AG09309 (cell line): ENCODE measurements at places on chromosomes 7 and 10.

DNA sequence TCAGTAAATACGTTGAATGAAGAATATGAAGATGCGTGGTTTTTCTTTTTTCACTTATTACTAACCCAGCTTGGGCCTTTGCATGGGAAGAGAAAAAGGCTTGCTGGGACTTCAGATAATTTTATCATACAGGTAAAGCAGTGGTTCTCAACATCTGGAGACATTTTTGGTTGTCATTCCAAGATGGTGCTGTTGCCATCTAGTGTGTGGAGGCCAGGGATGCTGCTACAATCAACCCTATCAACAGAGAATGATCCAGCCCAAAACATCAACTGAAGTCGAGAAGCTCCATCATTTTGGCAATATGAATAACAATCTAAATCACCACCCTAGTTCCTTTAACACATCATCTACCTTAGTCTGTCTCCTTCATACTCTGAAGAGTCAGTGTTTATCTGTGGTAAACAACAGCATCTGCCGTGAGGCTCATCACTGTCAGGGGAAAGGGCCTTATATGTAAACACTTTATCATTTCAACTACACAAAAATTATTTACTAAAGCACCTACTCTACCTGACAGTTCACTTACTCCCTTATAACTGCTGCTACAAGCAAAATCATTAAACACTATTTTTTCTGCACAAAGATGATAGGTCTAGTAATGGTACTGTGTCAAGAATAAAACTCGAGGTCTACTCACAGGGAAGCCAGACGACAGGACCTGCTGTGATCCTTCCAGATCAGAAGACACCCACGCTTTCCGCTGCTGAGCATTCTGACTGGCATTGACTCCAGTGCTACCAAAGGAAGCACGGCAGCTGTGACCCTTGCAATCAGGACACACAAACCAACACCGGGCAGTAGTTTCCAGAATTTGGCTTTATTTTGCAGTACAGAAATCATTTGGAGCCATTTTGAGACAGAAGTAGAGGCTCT is 48.6 kb downstream of the GDI2 start:
- no peak for DNase-seq

GRCh38 chr10:22047812-22048211 is 44.3 kb upstream of the DNAJC1 start:
- DNase-seq = no peak

- no peak for DNase-seq
Observed at GRCh38 chr10:79400146-79401004, 45.0 kb downstream of the ZCCHC24 start.

DNA sequence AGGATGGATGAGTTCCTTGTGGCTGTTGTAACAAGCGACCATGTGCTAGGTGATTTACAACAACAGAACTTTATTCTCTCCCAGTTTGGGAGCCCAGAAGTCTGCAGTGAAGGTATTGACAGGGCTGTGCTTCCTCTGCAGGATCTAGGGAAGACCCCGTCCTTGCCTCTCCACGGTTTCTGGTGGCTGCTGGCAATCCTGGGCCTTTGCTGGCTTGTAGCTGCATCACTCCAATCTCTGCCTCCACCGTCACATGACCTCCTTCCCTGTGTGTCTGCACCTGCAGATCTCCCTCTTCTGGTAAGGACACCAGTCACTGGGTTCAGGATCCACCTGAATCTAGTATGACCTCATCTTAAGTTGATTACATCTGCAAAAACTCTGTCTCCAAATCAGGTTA is 115.6 kb downstream of the GLRX3 start:
- DNase-seq = no peak

- DNase-seq = no peak
Observed at GRCh38 chr7:38066391-38066790, 111.7 kb upstream of the STARD3NL start.

DNA sequence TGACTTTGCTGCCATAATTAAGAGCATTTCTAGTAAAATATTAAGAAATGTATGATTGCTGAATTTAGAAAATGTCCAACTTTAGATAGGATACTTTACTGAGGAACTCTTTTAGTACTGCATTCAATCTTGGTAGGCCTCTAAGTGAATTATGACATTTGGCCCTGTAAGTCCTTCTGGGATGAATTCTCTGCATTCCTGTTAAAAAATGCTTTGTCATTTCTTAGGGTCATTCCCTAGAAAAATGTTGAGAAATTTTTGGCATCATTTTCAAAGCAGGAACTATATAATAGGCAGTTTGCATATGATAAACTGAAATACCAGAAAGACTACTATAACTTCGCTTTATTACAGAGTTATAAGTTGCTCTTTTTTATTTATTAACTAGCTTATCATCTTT is 69.3 kb upstream of the PRR15 start:
- DNase-seq = peak; percentile 33

DNA sequence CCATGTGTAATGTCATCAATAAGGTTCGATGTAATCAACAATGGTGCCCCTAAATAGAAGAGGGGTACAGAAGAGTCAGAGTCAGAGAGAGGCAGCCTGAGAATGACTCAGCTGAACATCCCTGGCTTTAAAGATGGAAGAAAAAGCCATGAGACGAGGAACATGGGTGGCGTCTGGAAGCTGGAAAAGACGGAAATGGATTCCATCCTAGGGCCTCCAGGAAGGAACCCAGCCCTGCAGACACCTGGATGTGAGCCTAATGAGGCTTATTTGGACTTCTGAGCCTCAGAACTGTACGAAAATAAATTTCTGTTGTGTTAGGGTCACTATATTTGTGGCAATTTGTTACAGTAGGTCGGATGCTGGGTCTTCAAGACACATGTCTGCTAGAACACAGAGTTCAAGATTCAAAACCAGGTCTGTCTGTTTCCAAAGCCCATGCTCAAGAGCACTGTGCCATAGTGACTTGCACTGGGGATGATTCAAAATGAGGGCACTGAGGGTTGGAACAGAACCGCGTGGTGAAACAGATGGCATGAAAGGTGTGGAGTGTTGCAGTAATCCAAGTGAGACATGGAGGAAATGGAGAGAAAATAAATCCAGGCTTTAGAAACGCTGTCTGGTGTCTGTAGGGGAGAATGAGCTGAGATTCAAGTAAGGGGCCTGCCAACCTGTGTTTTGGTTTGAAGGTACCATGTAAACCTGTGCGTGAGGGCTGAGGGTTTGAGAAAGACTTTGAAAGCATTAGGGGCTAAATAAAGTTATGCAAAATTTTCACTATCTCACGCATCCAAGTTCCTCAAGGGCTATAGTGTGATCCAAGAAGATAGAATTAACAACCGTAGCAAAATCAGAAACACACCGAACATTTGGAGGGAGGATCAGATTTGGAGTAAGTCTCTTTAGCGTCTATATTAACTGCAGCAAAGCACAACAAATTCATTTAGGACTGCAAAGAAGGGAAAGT is 849.1 kb upstream of the AUTS2 start:
- no peak for DNase-seq

DNA sequence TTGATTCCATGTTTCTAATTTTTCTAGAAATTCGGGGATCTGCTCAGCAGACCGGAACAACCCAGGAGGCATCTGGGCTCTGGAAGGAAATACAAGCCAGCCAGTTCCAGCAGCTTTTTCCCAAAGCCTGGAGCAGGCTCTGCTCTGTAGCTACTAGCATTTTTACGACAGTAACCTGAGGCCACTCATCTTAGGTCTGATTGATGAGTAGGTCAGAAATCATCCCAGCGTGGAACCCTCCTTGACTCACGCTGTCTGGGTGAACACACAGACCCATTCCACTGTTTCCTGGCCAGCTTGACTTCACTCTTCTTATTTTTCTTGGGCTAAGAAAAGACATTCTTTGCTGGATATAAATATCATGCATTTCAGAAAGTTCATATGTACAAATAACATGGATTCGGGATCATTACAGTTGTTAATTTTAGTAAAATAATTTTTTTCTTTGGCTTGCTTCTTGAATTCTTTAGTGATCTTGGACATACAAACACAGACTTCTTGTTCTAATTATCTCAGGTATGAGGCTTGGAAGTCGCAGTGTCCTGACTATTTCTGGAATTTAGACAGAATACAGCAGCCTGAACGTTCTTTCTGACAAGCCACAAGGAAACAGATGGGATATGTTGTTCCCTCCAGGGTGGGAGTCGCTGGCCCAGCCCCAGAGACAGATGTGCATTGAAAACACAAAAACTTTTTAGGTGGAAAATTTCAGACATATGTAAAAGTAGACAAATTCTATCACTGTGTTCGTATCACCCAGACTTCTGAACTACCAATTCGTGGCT is 54.6 kb upstream of the PITRM1 start:
- DNase-seq = peak; percentile 61

- DNase-seq = no peak
Observed at GRCh38 chr7:155344270-155344617, 46.6 kb downstream of the INSIG1 start.

DNA sequence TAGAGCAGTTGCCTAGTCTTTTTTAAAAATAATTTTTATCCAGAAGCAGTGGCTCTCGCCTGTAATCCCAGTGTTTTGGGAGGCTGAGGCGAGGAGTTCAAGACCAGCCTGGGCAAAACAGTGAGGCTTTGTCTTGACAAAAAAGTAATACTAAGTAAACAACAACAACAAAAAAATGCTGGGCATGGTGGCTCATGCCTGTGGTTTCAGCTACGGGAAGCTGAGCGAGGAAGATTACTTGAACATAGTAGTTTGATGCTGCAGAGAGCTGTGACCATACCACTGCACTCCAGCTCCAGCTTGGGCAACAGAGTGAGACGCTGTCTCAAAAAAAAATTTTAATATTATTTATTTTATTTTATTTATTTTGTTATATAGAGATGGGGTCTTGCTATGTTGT is 31.3 kb upstream of the TPST1 start:
- no peak for DNase-seq

DNA sequence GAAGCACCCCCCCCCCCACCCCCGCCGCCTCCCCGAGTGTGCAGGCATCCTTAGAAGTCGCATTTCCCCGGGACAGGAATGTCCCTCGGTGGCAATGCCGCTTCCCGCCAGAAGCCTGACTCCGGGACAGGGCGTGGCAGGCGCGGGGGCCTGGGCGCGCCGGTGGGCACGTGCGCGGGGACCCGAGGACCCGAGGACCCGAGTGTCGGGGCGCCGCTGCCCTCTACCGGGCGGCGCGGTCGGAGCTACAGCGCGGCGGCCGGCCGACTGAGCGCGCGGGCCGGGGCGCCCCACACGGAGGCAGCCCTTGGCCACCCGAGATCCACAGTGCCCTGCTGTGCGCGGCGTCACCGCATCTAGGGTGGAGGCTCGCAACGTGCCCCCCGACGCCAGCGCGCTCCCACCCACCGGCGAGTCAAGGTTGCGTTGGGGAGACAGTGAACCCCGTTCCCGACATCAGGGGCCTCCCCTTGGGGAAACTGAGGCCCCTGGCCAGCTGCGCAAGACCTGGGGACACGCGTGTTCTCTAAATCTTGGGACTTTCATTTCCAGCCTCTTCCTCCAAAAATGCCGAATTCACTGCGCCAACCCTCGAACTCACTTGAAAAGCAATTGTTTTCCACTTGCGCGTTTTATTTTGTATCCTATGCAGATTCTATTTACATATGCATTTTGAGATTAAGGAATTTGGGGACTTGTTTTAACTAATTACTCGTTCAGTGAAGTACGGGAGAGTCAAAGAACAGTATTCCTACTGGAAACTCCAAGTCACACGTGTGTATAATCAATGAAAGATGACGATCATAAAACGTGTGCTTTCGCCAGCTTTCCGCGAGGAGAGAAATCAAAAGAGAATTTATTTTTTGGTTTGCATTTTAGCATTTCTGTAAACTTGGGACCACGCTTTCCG is 3.1 kb upstream of the CUX1 start:
- no peak for DNase-seq

DNA sequence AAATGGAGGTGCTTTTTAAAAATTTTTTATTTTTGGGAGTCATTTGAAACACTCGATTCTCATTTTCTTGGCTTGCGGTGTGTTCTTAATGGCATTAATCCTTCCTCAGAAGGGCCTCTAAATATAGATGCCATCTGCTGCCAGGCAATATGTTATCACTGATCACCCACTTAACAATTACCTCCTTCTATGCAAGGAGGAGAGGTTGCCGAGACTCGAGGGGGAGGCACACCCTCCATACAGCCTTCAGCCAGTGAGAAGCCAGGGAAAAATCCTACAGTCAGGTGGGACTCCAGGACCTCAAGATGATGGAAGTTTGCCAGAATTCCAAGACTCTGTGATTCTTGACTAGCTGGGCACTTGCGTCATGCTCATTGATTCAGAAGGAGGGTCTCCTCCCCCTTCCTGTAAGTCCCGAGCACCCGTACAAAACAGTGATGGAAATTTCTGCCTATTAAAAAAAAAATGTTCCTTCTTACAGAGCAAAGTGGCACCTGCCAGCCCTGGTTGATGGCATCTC is 574.5 kb downstream of the TYW1 start:
- no peak for DNase-seq

GRCh38 chr10:110512461-110513187 is 14.9 kb downstream of the DUSP5 start:
- DNase-seq = peak; percentile 67

GRCh38 chr10:89659143-89660131 is 14.4 kb upstream of the PANK1 start:
- peak; percentile 75 for DNase-seq

DNA sequence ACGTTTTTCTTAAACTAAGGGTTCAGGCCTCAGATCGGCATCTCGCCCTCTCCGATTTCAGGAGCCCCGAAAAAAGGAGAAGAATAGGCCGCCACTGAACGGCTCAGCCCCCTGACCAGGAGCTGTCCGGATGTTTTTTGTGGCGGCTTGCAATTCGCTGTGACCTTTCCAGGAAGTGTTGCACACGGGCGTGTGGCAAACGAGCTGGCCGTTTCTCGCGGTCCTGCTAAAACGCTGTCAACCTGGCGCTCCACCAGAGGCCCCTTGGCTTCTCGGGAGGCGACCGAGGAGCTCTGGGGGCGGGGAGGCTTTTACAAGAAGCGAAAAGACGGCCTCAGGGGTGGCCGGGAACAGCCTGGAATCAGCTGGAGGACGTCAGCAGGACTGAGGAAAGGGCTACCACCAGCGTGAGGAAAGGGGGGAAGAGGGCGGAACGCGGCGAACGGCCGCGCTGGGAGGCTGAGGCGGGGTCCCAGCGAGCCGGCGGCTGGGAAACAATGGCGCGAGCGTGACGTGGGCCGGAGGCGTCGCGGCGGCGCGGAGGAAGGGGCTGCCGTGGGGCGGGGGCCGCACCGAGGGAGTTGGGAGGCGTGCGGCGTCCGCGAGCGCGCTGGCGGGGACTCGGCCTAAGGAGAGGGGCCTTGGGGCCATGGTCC is 493 bp downstream of the NT5C2 start:
- DNase-seq = no peak

- no peak for DNase-seq
Observed at GRCh38 chr10:62589689-62590088, 214.8 kb upstream of the ADO start.

- DNase-seq = no peak
Observed at GRCh38 chr10:102313221-102313896, 68.0 kb downstream of the GBF1 start.

- no peak for DNase-seq
Observed at GRCh38 chr10:123305671-123306070, 151.5 kb downstream of the BUB3 start.

DNA sequence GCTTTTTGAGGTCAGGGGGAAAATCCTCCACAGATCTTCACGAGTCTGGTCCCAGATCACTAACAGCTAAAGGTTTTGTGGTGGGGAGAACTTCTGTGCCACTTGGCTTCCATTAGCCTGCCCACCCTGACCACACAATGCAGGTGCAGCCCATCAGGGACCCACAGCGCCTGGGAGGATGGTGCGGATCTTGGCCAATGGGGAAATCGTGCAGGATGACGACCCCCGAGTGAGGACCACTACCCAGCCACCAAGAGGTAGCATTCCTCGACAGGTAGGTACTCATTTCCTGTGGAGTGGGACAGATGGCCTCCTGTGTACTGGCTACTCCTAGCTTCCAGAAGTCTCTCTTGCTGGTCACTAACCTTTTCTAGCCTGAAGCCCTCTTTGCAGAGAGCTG is 1.5 kb downstream of the FAM241B start:
- DNase-seq = no peak
